H9 (cell line): ENCODE measurements at places on chromosomes 1 and 21.

DNA sequence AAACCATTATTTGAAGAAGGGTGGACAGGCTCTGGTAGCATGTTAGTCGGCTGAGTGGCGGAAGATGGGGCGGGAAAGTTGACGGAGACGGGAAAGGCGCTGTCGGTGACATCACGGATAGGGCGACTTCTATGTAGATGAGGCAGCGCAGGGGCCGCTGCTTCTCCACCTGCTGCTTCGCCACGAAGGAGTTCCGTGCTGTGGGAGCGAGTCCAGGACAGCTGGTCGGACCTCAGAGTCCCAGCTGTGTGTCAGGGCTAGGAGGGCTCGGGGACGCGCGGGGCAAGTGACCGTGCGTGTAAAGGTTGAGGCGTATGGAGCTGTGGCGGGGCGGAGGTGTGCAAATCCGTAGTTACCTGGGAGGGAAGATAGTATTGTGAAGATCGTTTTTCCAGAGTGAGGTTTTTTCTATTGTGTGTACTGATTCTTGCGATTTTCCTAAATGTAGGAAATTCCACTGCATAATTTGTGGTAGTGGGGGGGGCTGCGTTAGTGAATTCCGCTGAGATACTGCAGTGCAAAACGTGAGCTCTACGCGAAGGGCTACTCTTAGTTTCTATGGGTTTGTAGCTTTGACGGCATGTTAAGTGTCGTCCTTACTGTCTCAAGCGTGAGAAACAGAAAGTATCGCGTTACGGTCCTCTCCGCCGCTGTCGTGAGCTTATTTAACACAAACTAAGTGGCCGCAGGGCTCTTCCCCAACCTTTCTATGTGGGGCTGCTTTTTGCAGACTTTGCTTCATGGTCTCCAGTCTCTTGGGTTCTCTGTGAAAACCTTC lies 111.2 kb upstream of the NBPF11 start:
- DNase-seq, result peak; percentile 96

DNA sequence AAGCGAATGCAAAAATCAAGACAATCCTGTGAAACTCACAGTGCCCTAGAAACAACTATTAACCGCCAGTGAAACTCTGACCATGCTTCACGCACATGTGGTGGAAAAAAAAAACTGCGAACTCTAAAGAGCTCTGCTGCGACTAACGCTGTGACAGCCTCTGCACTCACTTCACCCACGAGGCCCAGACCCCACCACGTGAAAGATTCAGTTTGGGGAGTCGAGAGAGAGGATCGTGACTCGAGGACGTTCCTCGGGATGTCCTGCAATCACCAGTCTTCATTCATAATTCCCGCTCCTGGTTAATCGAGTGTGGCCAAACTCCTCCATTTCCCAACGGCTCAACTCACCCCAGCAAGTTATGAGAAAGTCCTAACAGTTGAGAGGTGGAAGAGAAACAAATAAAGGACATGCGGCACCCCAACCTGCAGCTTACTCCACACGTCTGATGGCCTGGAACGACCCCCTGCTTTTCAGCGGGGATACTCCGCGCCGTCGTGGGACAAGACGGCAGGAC lies 1.1 kb downstream of the SERBP1 start:
- no peak for DNase-seq

- DNase-seq, result no peak
Measured at GRCh38 chr1:99965646-99966375, 4.0 kb upstream of the SLC35A3 start.

DNA sequence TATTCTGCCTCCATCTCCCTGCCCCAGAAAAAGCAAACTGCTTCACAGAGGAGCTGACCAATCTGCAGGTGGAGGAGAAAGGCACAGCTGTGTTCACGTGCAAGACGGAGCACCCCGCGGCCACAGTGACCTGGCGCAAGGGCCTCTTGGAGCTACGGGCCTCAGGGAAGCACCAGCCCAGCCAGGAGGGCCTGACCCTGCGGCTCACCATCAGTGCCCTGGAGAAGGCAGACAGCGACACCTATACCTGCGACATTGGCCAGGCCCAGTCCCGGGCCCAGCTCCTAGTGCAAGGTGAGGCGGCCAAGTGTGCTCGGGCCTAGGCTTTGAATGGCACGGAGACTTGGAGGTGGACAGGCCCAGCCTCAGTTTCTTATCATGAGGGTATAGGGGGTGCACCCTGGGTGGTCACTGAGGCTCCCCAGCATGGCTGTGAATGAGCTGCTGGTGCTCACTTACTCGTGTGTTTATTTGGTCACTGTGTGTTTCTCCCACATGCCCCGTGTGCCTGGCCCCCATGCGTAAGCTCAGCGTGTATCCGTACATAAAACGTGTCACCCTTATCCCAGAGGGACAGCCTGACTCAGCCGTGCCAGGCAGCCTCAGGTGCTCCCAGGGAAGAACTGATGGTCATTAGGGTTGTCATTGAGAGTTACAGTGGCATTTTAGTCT lies 75.8 kb downstream of the OBSCN start:
- no peak for DNase-seq

GRCh38 chr1:2023187-2023586 lies 4.0 kb downstream of the GABRD start:
- DNase-seq, result no peak

DNA sequence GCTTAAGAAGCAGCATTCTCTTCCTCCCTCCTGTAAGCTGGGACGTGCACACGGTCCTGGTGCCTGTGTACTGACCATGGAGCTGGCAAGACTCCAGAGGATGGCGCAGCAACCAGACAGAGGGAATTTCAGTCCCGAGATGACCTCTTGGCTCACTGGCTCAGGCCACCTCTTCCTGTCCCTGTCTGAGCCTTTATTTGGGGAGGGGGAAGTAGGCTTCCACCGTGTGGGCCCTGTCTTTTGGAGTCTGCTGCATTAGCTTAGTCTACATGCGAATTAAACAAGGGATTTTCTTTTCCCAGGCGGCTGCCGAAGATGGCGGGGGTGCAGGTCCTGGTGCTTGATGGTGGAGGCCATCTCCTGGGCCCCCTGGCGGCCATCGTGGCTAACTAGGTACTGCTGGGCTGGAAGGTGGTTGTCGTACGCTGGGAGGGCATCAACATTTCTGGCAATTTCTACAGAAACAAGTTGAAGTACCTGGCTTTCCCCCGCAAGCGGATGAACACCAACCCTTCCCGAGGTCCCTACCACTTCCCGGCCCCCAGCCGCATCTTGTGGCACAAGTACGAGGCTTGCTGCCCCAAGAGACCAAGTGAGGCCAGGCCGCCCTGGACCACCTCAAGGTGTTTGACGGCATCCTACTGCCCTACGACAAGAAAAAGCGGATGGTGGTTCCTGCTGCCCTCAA lies 10.2 kb downstream of the IL24 start:
- DNase-seq, result peak; percentile 54

GRCh38 chr1:61221642-61222041 lies 139.3 kb downstream of the NFIA start:
- no peak for DNase-seq

GRCh38 chr1:222306011-222306410 lies 241.9 kb downstream of the HHIPL2 start:
- no peak for DNase-seq

- no peak for DNase-seq
Measured at GRCh38 chr1:30758785-30759380, 1.3 kb upstream of the LAPTM5 start.

DNA sequence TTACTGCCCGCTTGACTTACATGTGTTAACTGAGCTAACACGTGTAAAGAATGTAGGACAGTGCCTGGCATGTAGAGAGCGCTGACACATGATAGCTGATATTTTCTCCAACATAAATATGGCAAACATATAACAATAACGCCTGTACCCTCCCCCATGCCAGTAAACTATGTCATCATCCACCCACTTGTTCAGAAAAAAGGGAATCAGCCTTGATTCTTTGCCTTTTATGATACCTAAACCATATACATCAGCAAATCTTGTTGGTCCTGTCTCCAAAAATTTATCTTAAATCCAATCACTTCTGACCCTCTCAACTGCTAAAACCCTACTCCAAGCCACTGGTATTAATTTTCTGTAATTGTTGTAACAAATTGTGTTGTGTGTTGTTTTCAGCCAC lies 1.1 kb upstream of the ZNF692 start:
- DNase-seq, result no peak

DNA sequence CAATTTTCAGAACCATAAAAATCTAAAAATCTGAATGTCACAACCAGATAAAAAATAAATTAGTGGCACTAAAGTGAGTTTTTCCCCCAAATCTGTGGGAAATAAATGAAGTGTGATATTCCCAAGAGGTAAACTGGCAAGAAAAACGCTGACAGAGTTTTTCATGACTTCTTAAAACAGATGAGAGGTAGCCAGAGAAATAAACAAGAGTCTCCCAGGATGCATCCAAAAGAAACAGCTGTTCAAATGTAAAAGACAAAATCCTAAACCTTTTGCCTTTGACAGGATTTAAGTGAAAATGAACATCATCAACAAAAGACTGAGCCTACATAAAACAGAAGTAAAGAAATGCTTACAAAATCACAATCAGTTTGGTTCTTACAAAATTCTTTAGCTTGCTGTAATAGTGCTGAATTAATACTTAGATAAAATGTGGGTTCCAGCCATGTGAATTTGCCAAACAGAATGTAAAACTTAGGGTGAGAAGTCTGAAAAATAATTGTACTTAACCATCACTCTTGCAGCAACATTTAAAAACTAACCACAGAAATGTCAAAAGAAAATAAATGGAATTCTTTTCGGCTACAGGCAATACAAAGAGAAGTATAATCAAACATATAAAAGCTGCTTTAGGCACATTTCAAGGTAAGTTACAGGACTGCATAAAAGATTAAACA lies 133.6 kb downstream of the EIF4G3 start:
- no peak for DNase-seq

- no peak for DNase-seq
Measured at GRCh38 chr1:215617979-215618378, 50.9 kb downstream of the KCTD3 start.

GRCh38 chr21:36330904-36331303 lies 10.9 kb downstream of the MORC3 start:
- DNase-seq, result no peak

GRCh38 chr1:95753382-95754016 lies 519.5 kb downstream of the RWDD3 start:
- no peak for DNase-seq

DNA sequence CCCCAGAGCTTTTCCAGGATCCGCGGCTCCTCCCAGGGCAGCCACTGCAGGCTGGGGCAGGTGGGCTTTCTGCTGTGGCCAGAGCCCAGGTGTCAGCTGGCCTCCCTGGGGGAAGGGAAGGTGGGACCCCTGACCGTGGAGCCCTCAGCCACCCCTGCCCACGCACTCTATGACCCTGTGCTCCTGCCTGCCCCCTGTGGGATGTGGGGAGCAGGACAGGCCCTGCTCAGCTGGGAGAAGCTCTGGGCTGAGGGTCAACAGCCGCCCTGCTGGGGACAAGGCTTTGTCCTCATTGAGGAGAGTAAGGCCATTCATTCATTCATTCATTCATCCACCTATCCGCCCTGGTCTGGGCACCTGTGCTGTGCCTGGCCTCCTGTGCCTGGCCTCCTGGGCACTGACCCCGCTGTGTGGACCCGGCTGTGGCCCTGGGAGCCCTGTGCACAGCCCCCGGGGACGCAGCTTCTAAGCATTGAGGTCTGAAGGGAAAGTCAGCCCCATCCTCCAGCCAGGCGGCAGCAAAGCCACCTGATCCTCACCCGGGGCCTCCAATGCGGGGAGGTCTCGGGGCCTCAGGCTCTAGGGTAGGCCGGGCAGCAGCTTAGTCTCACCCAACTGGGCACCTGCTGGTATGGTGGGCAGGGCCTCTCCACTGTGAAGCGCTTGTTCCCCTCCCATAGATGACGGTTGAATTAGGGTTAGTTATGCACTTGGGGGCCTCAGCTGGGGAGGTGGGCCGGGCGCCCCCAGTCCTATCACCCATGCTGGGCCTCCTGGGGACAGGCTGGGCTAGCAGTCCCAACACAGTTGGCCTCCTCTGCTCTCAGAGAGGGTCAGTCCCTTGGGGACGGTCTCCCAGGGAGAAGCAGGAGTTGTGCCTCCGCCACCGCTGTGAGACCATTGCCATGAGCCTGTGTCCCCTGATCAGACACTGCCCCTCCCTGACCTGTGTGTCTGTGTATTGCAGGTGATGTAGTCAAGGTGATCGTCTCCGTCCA lies 6.0 kb downstream of the TNFRSF14 start:
- no peak for DNase-seq

DNA sequence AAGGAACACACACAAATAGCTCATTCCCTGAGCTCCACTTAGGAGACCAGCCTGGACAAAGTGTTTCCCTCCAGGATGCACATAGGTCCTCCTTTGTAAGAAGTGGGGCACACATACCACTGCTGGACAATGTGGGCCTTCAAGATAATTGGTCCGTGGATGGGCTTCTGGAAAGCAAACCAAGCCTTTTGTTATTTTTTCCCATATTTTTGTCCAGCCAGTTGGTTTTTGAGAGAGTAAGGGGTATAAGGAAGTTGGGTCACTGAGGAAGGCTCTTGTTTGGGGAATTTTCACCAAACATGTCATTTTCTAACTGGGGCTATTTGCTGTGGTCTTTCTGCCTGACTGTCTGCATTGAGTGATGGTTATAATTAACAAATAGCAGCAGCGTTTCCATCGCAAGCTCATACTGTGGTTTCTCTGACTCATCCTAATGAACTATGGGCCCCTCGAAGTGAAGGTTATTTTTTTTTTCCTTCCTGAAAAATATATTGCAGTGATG lies 306.3 kb upstream of the DUSP10 start:
- no peak for DNase-seq

DNA sequence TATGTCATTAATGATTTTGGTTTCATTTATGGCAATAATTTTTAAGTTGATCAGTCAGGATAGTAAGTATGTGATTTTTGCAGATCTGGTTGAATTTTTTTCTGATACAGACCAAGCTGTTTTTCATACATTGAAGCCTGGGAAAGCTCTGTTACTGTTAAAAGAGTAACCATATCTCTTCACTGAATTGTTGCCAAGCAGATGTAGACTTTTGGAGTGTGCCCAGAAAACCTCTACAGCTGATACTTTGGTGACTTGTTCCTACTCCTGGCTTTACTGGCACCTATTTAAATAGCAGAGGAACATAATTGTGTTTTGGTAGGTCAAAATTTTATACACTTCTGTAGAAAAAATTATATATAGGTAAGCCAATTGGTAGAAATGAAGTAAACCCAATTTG lies 49.4 kb downstream of the NFIA start:
- no peak for DNase-seq

DNA sequence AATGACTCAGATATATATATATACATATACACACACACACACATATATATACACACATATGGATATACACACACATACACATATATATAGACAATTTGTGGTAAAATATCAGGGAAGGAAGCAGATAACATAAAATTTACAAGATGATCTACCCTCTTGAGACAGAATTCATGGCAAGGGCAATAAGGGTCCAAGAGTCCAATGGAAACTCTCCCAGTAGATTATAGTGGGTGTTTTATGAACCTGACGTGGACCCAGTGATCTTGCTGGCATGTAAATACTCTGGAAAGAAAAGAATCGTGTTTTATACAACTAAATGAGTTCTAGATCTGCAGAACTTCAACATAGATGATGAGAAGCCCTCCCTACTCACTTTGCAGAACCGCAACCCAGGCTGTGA lies 49.3 kb downstream of the DENND1B start:
- DNase-seq, result no peak

- no peak for DNase-seq
Measured at GRCh38 chr1:54009406-54009805, 8.6 kb downstream of the LDLRAD1 start.
